Ammon's horn (tissue), 1 donor: ENCODE measurements at places on chromosomes 12 and 14.

DNA sequence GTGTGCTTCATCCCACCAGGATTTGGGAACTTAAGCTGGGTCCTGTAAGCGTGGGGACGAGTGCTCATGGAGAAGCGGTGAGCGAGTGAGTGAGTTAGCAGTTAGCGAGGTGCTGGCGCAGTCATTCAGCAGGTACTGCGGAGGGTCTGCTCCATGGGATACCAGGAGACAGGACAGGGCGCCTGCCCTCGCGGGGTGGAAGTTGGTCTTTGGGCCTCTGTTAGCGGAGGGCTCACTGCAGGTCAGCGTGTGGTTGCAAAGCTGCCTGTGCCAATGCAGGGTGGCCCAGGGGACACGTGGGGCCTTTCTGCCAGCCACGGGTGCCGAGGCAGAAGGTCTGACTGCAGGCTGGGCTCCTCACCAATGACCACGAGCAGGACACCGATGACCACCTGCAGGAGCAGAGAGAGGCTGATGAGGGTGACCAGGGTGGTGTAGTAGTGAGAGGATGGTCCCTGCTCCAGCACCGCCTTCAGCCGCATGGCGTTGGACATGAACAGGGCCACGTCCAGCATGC is 97.6 kb downstream of the NINJ2 start:
- no peak for DNase-seq

DNA sequence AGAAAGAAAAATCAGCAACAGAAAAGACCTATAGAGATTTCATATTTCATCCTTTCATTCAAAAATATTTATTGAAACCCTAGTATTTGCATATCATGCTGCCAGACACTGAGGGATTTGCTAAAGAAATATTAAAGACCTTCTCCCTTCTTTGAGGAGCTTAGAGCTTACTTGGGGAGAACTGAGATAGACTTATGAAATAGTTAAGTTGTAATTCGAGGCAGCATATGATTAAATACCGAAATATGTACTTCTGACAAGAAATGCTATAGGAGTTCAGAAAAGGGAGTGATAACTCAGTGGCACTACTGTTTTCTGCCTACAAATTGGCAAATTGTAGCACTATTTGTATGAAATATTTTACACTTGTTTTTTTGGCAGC is 59.1 kb downstream of the PLXNC1 start:
- no peak for DNase-seq

GRCh38 chr14:83885837-83886293 is 1644.1 kb upstream of the FLRT2 start:
- no peak for DNase-seq

- DNase-seq: no peak
These were observed 12.5 kb downstream of the PAPOLA start for GRCh38 chr14:96514694-96515093.

DNA sequence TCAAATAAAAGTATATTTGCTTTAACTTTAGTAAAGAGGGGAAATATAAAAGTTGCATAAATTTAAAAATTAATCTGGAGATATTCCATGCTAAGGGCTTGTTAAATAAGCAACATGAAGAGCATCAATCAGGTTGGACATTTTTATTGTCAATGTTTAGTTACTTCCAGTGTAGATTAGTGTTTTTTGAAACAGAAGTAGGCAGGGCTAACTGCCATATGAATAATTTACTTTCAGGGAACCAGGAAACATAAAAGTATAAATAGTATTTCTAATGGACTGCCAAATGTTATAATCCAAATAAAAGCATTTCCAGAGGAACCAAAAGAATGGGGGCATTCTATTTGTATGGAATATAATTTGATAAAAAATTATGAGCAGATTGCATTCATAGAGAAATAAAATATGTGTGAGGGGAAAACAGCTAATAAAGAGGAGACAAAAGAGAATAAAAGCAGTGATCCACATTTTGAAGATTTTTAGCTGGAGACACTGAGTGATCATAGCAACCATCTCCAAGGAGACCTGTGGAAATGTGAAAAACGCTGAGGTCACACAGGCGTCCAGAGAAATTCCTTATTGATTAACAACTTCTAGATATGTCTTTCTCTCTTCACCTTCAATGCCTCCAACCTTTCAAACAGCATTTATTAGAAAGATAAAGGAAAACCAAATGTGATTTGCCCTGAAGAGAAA is 70.8 kb downstream of the SRGAP1 start:
- peak; percentile 21 for DNase-seq

- no peak for DNase-seq
These were observed 158.8 kb downstream of the RPAP3 start for GRCh38 chr12:47547077-47547476.

GRCh38 chr14:99633918-99634317 is 11.0 kb upstream of the HHIPL1 start:
- DNase-seq: no peak

DNA sequence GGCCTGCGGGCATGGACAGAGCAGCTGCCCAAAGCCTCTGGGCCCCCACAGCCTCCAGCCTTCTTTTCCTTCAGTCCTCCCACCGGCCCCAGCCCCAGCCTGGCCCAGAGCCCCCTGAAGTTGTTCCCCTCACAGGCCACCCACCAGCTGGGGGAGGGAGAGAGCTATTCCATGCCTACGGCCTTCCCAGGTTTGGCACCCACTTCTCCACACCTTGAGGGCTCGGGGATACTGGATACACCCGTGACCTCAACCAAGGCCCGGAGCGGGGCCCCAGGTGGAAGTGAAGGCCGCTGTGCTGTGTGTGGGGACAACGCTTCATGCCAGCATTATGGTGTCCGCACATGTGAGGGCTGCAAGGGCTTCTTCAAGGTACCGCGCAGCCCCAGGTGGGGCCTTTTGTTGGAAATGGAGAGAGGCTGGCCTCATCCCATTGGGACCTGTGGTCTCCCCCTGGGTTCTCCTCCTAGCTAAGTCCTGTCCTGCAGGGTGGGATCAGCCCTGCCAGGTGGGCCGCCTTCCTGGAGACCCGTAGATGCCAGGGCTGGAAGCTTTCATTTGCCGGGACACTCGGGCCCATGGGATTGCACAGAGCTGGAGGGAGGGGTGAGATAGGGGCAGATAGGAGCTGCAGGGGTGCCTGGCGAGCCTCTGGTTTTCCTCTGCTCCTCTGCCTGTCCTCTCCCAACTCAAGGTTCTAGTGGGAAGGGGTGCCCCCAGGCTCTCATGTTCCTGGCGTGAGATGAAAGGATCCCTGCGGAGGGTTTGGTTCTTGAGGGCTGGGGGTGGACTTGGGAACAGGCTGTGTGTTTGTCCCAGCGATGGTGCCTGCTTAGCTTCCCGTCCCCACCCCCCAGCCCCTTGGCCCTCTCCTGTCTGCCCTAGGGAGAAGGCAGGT is 3.8 kb downstream of the NR4A1 start:
- peak; percentile 3 for DNase-seq

- DNase-seq: peak; percentile 55
These were observed 59.1 kb downstream of the FBXW8 start for GRCh38 chr12:116969615-116970585.

DNA sequence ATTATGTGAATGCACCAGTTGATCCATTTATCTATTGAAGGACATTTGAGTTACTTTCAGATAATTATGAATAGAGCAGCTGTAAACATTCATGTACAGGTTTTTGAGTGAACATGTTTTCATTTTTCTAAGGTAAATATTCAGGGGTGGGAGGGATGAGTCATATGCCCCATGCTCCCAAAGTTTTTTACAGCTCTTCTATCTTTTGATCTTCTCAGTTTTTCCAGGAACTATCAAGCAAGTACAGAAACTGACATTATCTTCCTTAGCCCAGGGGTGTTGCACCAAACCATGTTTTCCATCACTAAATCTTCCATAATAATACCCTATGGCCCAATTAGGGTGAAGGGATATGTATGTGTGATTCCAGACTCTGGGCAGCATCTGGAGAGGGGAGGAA is 384.5 kb downstream of the EMP1 start:
- DNase-seq: no peak

DNA sequence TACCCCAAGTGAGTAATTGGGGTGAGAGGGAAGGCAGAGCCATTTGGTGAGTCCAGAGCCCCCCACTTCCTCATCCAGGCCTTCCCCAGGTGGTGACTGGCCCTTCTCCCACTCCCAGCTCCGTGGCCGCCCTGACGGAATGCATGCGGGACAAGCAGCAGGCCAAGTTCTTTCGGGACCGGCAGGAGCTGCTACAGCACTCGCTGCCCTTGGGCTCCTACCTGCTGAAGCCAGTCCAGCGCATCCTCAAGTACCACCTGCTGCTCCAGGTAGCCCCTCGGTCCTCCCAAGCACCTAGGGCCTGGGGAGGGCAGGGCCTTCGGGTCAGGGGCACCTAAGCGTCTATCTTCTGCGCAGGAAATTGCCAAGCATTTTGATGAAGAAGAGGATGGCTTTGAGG is 26.5 kb downstream of the PLEKHG3 start:
- DNase-seq: no peak

DNA sequence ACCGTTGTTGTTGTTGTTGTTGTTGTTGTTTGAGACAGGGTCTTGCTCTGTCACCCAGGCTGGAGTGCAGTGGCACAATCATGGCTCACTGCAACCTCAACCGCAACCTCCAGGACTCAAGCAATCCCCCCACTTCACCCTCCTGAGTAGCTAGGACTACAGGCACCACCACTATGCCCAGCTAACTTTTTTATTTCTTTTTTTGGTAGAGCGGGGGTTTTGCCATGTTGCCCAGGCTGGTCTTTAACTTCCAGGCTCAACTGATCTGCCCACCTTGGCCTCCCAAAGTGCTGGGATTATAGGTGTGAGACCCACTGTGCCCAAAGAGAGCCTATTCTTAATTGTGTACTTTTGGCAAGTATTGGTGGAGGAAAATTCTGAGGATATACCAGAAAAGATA is 25.7 kb downstream of the MOK start:
- no peak for DNase-seq

DNA sequence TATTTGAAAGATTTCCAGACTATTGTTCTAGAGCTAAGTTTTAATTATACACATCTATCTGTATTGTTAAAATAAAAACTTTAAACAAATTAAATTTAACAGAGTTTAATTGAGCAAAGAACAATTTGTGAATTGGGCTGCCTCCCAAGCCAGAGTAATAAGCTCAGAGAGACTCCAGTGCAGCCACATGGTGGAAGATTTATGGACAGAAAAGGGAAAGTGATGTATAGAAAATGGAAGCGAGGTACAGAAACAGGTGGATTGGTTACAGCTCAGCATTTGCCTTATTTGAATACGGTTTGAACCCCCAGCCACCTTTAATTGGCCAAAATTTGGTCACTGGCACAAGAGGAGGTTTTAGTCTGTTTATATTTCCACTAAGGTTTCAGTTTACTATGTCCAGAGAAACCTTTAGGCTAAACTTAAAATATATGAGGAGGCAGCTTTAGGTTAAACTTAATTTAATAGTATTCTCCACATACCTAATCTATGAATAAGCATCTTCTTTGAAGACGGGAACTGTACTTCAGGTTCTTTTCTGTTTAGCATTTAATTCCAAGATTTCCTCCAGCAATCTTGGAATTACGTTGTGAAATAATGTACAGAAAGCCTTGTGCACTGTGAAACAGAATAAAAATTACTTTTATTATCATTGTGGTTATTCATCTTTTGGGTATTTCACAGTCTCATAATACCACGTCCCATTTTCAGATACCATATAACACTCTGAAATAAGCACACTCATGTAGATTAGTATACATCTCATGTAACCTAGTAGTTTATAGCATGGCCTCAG is 19.4 kb downstream of the SRGAP1 start:
- no peak for DNase-seq

GRCh38 chr12:70671698-70672097 is 34.5 kb upstream of the PTPRB start:
- DNase-seq: no peak

DNA sequence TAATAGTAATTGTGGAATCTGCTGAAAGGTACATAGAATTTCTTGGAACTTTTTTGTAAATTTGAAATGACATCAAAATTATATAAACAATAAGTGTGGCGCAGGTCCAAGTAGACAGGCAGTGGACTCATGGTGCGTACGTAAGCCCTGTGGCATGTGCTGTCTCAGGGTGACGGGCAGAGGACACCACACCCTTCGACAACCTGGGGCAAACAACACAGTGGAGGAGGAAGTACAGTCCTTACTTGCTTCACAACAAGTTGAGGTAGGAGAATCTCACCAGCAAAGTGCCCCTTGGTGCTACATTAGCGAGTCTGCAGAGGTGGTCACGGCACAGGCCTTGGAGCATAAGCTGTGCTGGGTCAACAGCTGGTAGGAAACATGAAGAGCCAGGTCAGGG is 180.9 kb downstream of the AEBP2 start:
- DNase-seq: no peak

DNA sequence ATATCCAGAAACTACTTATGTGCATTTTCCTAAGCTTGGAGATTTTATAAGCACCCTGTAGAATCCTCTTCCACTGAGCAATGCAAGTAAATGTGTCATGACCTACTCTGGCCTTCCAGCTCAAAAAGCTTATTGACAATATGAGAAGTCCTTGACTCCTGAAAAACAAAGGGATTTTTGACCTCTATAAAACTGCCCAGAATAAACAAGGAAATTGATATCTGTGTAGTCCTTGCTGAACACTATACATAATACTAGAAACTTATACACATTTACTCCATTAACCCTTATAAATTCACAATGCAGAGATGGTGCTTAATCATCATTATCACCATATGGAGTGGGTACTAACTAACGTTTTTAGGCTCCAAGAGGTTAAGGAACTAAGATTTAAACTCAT is 197.4 kb upstream of the KRR1 start:
- DNase-seq: no peak

DNA sequence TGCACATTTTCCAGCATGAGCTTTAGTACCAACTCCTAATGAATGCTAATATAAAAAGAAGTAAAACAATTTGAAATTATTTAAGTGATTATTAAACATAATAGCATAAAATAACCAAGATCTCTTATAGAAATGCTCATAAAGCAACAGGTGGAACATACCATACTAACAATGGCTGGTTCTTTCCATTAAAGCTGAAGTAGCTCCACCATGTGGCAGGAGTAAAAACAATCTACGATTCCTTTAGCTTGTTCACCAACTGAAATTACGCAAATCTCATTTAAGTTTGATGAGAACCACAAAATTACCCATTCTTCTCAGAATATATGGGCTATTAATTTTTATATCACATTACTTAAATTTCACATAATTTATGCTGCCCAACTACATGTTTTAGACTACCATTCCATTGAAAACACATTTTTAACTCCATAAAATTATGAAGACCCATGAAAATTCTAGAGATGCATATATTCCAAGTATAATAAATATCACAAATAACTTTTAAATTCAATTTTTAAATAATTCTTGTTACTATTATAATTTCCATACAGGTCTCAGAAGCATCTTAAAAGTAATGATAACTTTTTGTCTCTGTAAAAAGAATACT is 213.6 kb downstream of the DAD1 start:
- peak; percentile 68 for DNase-seq

DNA sequence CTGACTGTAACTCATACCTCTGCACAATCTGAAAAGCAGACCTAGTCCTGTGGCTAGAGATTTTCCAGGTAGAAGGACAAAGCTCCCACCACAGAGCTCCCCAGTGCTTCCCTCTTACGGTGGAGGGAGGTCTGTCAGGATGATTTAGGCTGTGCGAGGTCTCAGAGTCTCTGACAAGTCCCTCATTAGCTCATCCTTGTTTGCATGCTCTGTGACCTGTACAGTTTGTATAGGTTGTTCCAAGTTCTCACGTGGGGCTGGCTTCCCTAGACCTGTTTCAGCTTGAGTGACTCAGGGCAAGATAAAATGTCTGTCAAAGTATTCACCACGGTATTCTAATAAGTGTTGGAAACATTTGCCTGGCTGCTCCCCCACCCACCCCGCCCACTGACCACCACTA is 34.8 kb downstream of the ASCL1 start:
- DNase-seq: no peak

- no peak for DNase-seq
These were observed 339.5 kb downstream of the PAWR start for GRCh38 chr12:79351251-79351650.

- DNase-seq: no peak
These were observed 213.9 kb upstream of the FKBP4 start for GRCh38 chr12:2580821-2581220.

GRCh38 chr12:113221997-113222729 is 899 bp downstream of the TPCN1 start:
- DNase-seq: no peak
